ENCODE measurements at places on chromosomes 4 and X.
A peak's percentile ranks its signal among the peaks of the same experiment; 100 is the strongest.

- no peak for DNase-seq
Observed at GRCh38 chr4:170743633-170744032, 653.9 kb upstream of the AADAT start.

DNA sequence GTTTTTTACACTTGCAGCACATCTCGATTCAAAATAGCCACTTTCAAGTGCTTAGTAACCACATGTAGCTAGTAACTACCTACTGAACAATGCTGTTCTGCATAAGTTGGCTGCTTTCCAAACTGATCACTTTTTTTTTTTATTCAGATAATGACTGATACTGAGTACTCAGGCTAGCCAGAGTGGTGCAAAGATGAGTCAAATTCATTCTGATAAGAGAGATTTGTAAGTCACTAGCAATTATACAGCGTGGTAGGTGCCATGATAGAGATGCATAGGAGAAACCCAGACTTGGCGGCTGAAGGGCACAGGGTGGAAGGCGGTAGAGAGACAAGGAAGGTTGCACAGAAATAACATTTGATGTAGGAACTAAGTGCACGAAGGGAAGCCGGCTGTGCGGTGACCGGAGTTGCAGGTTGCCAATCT lies 357 bp upstream of the IGBP1 start:
- DNase-seq: no peak

- DNase-seq: peak; percentile 16
Observed at GRCh38 chr4:14196131-14196530, 568.6 kb upstream of the BOD1L1 start.

- no peak for DNase-seq
Observed at GRCh38 chr4:35975617-35976355, 268.5 kb downstream of the ARAP2 start.

DNA sequence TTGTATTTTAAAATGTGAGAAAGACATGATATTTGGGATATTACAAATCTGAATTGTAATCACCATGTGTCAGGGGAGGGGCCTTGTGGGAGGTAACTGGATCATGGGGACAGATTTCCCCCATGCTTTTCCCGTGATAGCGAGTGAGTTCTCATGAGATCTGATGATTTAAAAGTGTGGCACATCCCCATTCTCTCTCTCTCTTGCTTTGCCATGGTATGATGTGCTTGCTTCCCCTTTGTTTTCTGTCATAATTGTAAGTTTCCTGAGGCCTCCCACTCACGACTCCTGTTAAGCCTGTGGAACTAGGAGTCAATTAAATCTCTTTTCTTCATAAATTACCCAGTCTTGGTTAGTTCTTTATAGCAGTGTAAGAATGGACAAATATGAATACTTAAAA lies 39.0 kb downstream of the CCDC158 start:
- no peak for DNase-seq

DNA sequence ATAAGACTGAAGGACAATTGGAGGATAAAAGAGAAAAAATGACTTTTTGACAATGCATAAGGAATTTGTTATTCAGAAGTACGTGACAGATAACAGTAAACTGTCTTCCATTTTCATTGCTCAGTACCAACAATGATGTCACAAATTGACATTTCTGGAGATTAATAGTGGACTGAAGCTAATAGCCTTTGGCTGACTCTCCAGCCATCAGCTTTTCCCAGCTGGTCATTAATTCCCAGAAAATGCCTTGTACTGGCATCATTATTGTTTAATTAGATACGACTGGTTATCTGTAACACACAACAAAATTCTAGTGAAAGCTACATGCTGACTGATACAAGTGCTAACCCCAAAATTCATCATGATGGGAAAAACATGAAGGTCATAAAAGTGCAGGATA lies 147.9 kb upstream of the FGF13 start:
- DNase-seq: no peak

GRCh38 chr4:112946127-112946526 lies 103.3 kb upstream of the ANK2 start:
- DNase-seq: no peak

DNA sequence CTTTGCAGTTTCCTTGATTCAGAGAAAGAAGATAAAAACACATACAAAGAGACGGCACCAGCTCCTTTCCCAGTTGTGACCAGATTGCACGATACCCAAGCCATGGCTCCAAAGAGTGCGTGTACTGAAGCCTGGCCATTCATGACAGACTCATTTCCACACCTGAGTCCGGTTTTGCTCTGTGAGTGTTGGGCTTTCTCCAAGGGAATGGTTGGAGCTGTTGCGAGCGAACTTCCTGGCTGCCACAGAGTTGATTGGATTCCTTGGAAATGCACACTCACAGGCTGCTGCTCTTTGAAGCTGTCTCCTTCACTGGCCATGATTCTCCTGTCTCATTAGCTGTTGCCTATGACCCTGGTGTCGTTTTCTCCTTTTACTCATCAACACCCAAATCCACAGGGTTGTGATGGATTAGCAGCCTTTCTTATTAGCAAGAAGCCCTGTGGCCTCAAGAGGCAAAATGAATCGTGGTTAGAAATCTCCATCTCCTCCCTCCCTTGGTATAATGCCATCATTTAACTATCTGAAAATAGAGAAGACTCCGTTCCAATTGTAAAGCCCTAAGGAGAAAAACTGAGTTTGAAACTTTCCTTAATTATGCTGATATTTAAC lies 43.9 kb upstream of the BBS12 start:
- DNase-seq: no peak

- no peak for DNase-seq
Observed at GRCh38 chr4:186628058-186628711, 72.8 kb upstream of the MTNR1A start.

DNA sequence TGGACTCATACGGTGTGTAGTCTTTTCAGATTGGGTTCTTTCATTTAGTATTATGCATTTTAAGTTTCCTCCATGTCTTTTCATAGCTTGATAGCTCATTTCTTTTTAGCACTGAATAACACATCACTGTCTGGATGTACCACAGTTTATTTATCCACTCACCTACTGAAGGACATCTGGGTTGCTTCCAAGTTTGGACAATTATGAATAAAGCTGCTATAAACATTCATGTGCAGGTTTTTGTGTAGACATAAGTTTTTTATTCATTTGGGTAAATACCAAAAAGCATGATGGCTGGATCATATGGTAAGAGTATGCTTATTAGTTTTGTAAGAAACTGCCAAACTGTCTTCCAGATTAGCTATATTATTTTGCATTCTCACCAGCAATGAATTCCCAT lies 29.0 kb downstream of the CNOT6L start:
- DNase-seq: no peak

DNA sequence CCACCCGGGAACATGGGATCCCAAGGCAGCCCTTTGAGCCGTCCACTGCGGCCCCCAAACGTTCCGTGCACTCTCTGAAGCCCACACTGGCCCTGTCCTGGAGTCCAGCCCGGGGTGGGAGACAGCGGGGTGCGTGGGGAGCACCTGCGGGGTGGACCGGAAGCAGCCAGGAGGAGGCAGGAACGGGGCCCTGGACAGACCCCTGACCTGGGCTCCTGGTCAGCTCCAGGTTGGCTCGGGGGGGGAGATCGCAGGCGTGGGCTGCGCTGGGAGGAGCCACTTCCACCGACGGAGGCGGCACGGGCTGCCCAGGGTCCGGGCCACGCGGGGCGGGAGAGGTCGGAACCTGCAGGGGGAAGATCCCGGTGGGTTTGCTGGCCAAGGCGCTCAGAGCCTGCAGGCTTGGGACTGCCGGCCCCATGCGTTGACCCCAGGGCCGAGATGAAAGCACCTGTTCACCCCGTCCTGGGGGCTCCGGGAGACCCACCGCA lies 5.7 kb upstream of the PLCXD1 start:
- DNase-seq: no peak

DNA sequence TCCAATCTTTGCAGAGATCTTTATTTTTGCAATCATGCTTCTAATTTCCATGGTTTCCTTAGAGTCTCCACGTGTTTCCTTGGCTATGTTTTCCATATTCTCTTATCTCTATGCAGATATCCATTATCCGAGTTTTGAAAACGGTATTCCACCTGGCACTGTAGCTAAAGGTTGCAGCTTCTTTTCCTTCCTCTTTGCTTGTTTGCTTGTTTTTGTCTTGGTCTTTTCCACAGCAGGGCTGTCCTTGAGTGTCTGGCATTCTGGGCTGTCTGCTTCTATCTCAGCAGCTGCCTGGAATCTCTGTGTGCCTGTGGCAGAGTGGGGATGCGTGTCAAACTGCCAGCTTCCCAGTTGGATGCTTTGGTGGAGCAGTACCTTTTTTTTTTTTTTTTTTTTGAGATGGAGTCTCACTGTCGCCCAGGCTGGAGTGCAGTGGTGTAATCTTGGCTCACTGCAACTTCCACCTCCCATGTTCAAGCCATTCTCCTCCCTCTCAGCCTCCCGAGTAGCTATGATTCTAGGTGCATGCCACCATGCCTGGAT lies 46.9 kb downstream of the WFS1 start:
- no peak for DNase-seq

DNA sequence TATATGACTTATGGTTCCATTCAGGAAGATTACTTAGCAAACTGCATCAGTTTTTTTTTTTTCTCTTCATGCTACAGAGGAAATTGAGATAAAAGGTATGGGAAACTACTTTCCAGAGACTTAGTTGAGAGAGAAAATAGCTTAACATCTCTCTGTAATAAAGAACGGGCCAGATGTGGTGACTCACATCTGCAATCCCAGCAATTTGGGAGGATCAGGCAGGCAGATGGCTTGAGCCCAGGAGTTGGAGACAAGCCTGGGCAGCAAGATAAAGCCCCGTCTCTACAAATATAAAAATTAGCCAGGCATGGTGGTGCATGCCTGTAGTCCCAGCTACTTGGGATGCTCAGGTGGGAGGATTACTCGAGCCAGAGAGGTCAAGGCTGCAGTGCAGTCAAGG lies 271.2 kb upstream of the TENM3 start:
- peak; percentile 48 for DNase-seq

DNA sequence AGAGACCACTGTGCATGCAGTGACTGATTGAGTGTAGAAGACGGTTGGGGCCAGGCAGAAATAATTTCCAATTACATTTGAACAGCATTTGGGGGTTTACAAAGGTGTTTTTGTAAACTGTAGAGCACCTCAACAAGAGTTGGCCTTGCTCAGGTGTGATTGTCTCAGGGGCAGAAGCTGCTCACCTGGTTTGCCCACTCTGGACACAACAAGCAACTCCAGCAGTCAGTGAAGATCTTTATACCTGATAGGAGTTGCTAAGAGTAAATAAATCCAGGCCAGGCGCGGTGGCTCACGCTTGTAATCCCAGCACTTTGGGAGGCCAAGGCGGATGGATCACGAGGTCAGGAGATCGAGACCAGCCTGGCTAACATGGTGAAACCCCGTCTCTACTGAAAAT lies 221.3 kb downstream of the RAB28 start:
- no peak for DNase-seq

GRCh38 chr4:47721485-47721884 lies 116.4 kb downstream of the CORIN start:
- DNase-seq: no peak

DNA sequence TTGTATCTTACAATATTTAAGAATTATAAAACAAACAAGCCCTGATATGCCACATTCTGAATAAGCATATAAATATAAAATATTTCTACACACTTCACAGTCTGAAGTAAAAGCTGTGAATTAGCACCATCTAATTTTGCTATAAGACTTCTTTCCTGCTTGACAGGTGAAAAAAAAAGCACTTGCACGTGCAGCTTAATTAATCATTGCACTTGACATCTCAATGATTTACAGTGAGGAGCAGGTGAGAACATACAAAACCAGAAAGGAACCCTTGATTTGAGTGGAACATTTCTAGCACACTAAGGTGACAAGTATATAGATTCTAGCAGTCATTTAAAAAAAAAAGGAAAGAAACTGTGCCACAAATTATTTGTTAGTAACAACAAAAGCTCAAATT lies 47.9 kb downstream of the CHIC2 start:
- no peak for DNase-seq

DNA sequence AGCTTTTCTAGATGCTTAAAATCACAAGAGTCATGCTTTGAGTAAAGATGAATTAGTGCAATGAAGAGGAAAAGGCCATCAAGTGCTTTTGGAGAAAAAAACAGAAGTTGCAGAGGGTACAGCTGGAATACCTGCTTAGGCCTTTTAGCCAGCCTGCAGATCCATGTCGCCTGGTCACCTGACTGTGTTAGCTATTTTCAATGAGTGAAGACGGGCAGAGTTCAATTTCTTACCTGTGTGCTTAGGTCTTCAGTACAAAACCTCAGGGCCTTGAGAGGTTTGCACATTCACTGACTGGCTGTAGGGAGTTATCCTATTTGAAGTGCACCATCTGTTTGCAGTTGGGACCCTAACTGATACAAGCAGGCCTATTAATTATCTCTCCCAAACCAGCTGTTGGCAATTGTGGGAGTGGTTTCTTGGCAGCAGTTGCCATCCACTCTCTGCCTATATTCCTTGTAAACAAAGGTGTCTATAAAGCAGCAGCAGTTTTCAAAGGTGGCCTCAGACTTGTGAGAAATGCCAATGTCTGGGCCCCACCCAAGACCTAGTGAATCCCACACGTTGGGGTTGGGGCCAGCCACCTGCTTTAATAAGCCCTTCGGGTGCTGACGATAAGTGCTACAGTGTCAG lies 16.3 kb upstream of the FAT1 start:
- DNase-seq: no peak

- DNase-seq: no peak
Observed at GRCh38 chr4:82697561-82697960, 101.0 kb downstream of the SCD5 start.

GRCh38 chrX:30830326-30830943 lies 58.6 kb downstream of the TAB3 start:
- DNase-seq: no peak

GRCh38 chrX:4263030-4263803 lies 549.8 kb upstream of the PRKX start:
- no peak for DNase-seq

DNA sequence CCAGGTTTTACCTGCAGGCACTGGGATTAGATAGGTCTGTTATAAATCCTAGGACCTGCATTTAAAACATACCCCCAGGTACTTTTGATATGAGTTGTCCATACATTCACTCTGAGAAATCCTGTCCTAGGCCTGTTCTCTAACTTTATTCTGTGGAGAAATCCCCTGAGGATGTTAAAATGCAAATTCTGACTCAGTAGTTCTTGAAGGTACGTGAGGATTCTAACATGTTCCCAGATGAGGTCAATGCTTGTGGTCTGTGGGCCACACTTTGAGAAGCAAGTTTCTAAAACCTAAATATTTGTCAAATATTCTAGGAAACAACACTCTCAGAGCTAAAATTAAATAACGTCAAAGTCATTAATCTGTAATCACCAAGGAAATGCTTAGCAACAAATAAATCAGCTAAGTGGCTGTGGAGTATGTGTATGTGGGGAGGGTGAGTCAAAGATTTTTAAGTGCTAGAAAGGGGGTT lies 101.3 kb upstream of the MAGEB16 start:
- DNase-seq: no peak

DNA sequence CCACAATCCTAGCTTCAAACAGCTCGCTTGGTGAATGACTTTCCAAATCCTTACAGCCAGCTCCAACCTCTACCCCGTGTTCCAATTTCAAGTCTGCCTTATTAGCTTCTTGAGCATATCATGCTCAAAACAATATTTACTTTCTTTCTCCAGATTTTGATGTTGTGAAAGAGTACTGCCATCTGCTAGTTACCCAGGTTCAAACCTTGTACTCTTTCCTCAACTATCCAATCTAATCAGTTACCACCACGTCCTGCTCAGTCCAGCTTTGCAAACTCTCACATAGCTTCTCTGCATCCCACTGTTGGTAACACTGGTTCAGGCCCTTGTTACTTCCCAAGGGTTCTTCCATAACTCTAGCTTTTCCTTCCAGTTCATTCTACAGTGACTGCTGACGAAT lies 179.1 kb downstream of the NR3C2 start:
- DNase-seq: no peak

GRCh38 chrX:11446949-11447348 lies 153.7 kb downstream of the AMELX start:
- no peak for DNase-seq

GRCh38 chrX:360496-361150 lies 26.1 kb downstream of the PPP2R3B start:
- DNase-seq: no peak

Data from AG09309 (cell line).